Stimulated activated CD8-positive, alpha-beta memory T cell treated with anti-CD3 and anti-CD28 coated beads, Interleukin-15, amount 100 ng/mL, for 1 hour (primary cell): ENCODE measurements at places on chromosomes 3 and 15.
A peak's percentile ranks its signal among the peaks of the same experiment; 100 is the strongest.

GRCh38 chr3:150362515-150363302, 45.4 kb upstream of the TSC22D2 start:
- no peak for DNase-seq

GRCh38 chr15:36658898-36659639, 79.6 kb downstream of the CDIN1 start:
- DNase-seq: no peak

DNA sequence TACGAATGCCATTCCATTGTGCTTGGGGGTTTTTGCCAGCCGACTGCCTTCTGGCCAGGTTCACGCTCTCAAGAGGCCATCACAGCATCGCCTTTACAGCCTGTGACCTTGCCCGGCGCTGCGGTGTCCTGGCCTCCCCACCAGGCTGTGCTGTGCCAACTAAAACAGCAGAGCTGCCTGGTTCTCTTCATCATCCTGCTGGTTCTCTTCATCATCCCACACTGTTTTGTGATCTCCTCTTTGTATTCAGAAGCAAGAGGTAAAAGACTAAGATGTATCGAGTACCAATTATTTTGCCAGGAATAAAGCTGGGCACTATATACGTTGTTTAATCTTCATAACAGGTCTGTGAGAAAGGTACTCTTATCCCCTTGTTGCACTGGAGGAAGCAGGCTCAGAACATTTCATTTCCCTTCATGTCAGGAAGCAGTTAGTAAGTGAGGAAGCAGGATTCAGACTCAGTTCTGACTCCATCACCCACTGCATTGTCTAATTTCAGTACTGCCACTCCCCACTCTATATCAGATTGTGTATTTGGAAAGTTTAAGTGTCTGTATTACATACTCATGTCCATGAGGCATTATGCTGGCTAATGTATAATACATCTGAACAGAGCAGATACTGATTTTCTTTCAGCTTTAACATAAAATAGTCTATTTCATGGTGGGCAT, 92.7 kb downstream of the LRRC28 start:
- DNase-seq: peak; percentile 20

DNA sequence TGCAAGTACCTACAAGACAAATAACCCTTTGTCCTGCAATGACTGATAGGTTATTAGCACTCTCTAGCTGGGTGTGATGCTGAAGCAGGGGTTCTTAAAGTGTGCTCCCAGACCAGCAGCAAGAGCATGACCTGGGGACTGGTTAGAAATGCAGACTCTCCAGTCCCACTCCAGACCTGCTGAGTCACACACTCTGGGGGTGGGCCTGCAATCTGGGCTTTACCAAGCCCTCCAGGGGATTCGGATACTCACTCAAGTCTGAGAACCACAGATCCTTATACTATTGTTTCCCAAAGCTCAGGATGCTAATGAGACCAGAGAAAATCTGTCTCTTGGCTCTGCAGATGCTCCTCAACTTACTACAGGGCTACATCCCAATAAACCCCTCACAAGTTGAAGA, 142.1 kb upstream of the RAD18 start:
- no peak for DNase-seq

DNA sequence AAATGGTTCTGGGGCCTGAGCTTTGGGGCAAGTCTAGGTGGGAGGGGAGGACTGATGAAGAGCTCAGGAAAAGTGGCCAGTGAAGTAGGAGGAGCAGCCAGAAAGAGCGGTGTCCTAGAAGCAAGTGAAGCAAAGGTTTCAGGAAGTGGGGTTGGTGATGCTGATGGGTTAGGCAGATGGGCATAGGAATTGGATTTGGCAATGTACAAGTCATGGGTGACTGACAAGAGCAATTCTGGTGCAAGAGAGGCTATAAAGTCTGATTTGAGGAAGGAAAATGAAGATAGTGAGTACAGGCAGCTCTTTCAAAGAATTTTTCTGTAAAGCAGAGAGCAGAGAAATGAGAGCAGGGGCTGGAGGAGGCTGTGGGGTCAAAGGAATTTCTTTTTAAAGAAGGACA, 19.7 kb downstream of the ALPK3 start:
- no peak for DNase-seq

GRCh38 chr3:101124125-101124524, 130.9 kb upstream of the ABI3BP start:
- DNase-seq: no peak

- no peak for DNase-seq
Measured at GRCh38 chr15:43913941-43914340, 87.1 kb downstream of the WDR76 start.

GRCh38 chr3:37935756-37936666, 54.6 kb upstream of the VILL start:
- DNase-seq: no peak

DNA sequence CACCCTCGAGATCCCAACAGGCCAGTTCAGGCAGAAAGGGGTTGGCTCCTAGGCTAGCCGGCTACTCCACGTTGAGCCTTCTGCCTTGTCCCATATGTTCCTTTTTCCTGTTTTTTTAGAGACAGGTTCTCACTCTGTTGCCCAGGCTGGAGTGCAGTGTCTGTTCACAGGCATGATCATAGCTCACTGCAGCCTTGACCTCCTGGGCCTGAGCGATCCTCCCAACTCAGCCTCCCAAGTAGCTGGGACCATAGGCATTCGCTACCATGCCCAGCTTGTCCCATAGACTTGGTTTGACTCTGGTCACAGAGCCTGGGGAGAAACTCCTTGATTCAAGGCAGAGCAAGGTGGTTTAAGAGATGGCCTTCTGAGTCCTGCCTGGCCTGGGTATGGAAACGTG, 32.3 kb downstream of the ZNF710 start:
- DNase-seq: no peak

GRCh38 chr15:42034628-42035434, 14.0 kb upstream of the PLA2G4E start:
- no peak for DNase-seq

DNA sequence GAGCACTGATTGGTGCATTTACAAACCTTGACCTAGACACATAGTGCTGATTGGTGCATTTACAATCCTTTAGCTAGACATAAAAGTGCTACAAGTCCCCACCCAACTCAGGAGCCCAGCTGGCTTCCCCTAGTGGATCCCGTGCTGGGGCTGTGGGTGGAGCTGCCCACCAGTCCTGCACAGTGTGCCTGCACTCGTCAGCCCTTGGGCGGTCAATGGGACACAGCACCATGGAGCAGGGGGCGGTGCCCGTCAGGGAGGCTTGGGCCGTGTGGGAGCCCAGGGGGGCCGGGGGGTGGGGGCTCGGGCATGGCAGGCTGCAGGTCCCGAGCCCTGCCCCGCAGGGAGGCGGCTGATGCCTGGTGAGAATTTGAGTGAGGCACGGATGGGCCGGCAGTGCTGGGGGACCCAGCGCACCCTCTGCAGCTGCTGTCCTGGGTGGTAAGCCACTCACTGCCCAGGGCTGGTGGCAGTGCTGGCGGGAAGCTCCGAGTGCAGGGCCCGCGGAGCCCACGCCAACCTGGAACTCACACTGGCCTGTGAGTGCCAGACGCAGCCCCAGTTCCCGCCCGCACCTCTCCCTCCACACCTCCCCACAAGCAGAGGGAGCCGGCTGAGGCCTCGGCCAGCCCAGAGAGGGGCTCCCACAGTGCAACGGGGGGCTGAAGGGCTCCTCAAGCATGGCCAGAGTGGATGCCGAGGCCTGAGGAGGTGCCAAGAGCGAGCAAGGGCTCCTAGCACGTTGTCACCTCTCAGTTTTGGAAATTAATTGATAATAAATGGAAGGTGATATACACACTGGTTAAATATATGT, 207.7 kb downstream of the RAP2B start:
- DNase-seq: no peak

DNA sequence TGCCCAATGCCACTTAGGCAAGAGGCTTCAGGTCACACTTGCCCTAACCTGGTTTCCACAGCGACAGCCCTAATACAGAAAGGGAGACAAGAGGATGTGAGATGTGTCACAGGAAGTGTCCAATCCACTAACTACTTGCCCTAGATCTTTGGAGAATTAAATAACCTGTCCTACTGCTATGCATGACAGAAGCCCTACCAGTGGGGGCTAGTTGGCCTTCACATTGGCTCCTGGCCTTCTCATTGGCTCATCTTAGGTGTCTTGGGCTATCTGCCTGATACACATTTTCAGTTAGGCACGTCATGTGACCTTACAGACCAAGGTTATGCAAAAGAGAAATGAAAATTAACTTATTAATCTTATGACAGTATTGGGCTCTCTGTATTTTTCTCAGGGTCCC, 449.9 kb downstream of the FHIT start:
- DNase-seq: no peak

GRCh38 chr15:48602358-48603122, 43.0 kb downstream of the FBN1 start:
- DNase-seq: no peak

- DNase-seq: no peak
Measured at GRCh38 chr3:42749753-42750231, 23.3 kb downstream of the CCDC13 start.

GRCh38 chr3:61684386-61684785, 123.0 kb downstream of the PTPRG start:
- no peak for DNase-seq

GRCh38 chr15:83653639-83654378, at the start of gene ADAMTSL3:
Gene ADAMTSL3, plus strand, starts transcription at chr15:83654123. Its CDS starts 1,639 bp downstream, at chr15:83655762.
- no peak for DNase-seq

- no peak for DNase-seq
Measured at GRCh38 chr3:170128259-170128976, 53.1 kb downstream of the PHC3 start.

GRCh38 chr3:115428841-115429240, 194.5 kb upstream of the GAP43 start:
- DNase-seq: no peak

GRCh38 chr3:105996781-105997180, 128.0 kb upstream of the CBLB start:
- DNase-seq: no peak
